BE2C (cell line): ENCODE measurements at places on chromosomes 3 and 15.

- no peak for DNase-seq
These were observed 33.2 kb upstream of the RPP14 start for GRCh38 chr3:58272891-58273290.

DNA sequence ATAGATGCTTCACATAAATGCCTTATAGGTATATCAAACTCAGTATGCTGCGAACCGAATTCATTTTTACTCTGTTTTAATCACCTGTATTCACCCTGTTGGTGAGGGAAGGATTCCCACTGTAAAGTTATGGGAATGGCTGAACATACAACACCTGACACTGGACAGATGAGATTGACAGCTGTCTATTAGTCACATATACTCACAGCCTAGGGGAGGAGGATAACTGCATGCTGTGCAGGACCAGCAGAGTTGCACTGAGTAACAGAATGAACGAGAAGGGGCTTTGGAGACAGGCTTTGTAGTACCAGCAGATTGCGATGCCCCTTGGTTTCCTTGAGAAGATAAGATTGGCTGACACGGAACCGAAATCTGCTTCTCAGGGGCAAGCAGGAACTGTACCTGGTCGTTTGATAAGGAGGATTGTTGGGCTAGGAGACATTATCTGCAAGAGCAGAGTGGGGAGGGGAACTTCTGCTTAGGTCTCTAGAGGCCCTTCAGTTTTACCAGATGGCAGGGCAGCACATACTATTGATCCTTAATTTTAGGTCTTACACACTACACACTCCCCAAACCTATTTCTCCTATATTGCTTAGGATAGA lies 43.5 kb upstream of the SLC22A13 start:
- DNase-seq, result no peak

GRCh38 chr15:80577552-80578205 lies 117.4 kb upstream of the ABHD17C start:
- no peak for DNase-seq

- no peak for DNase-seq
These were observed 107.3 kb downstream of the RFTN1 start for GRCh38 chr3:16406166-16406565.

GRCh38 chr15:25057574-25057973 lies 102.8 kb downstream of the SNRPN start:
- DNase-seq, result no peak

GRCh38 chr3:87044846-87045245 lies 53.9 kb upstream of the VGLL3 start:
- DNase-seq, result no peak

GRCh38 chr3:124217542-124217941 lies 225.6 kb upstream of the ROPN1 start:
- DNase-seq, result no peak

DNA sequence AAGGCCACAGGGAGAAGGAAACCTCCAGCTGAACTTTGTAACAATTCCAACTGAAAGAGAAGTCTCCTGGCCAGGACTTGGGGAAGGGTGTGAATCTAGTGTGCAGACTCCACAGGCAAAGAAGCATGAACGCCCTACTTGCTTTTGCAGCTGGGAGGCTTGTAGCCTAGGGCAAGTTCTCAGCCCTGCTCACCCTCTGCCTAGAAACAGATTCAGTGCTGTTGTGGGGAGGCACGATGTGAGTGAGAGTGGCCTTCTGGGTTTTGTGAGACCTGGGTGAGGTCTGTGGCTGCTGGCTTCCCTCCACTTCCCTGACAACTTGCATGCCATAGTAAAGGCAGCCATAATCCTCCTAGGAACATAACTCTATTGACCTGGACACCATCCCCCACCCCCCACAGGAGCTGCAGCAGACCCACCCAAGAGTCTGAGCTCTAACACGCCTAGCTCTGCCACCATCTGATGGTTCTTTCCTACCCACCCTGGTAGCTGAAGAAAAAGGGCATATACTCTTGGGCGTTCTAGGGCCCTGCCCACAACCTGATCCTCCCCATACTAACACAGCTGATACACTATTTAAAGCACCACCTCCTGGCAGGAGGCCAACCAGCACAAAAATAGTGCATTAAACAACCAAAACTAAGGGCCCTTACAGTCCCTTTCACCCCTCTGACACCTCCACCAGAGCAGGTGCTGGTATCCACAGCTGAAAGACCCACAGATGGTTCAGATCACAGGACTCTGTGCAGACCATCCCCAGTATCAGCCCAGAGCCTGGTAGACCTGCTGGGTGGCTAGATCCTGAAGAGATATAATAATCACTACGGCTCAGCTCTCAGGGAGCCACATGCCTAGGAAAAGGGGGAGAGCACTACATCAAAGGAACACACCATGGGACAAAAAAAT lies 426.5 kb downstream of the IGSF11 start:
- DNase-seq, result no peak

GRCh38 chr3:135792174-135792573 lies 173.4 kb upstream of the PPP2R3A start:
- no peak for DNase-seq

DNA sequence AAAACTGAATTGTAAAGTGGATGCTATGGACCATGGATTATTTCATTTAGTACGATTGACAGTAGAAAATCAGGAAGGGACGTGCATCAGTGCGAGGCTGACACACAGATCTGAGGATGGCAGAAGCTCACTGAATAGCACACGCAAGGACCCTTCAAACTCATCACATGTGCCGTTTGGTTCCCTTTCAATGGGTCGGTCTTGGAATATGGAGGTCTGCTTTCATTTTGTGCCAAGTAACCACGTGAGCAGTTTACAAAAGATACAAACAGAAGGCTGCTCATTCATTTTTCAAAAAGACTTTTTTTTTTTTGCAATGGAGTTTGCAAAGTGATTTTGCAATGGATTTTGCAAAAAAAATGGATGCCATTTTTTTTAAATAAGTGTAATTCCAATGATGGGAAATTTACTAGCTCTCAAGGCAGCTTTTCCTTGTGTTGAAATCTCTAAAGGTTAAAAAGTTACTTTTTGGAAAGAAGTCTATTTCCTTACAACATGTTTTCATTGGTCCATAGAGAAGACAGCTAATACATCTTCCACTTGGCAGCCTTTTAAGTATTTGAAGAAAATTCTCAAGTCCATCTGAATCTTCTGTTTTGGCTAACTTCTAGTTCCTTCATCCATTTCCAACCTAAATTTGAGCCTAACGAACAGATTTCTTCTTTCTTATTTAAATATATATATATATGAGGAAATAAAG lies 392.3 kb upstream of the TPRG1 start:
- no peak for DNase-seq

DNA sequence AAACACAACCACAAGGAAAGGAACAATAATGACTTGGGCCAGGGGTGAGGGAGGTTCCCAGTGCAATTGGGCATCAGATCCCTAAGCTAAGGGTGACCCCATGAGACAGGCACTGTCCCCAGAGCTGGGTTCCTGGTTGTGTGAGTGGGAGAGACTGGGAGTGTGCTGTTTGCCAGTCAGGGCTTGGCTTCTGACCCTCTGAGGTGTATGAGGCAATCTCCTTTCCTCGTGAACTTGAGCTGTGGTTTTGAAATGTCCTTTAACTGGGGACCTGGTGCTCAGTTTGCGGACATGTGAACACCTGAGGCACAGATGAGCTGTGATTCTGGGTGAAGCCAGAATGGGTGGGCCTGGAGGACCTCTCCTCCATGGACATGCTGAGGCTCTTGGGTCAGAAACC lies 58.5 kb upstream of the PLXNA1 start:
- no peak for DNase-seq

- no peak for DNase-seq
These were observed 18.8 kb upstream of the FAM174B start for GRCh38 chr15:92674347-92674746.
